AML-193 (cell line): ENCODE measurements at places on chromosomes 6 and 20.

DNA sequence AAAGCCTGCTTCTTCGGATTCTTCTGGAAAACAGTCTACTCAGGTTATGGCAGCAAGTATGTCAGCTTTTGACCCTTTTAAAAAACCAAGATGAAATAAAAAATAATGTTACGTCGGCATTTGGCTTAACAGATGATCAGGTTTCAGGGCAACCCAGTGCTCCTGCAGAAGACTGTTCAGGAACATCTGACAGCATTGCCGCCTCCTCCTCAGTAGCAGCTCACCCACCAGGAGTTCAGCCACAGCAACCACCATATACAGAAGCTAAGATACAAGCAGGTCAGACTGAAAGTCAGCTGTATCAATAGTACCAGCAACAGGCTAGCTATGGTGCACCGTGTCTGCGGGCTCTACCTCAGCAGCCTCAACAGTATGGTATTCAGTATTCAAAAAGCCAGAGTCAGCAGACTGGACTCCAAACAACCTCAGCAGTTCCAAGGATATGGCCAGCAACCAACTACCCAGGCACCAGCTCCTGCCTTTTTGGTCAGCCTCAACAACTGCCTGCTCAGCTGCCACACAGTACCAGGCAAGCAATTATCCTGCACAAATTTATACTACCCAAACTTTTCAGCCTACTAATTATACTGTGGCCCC, 51.9 kb downstream of the BTBD9 start:
- no peak for DNase-seq

GRCh38 chr6:83976037-83976755, 57.4 kb upstream of the MRAP2 start:
- no peak for DNase-seq

- DNase-seq = no peak
These were observed 2.3 kb upstream of the LYRM2 start for GRCh38 chr6:89640804-89641203.

GRCh38 chr6:7138046-7138531, 30.3 kb downstream of the RREB1 start:
- no peak for DNase-seq

DNA sequence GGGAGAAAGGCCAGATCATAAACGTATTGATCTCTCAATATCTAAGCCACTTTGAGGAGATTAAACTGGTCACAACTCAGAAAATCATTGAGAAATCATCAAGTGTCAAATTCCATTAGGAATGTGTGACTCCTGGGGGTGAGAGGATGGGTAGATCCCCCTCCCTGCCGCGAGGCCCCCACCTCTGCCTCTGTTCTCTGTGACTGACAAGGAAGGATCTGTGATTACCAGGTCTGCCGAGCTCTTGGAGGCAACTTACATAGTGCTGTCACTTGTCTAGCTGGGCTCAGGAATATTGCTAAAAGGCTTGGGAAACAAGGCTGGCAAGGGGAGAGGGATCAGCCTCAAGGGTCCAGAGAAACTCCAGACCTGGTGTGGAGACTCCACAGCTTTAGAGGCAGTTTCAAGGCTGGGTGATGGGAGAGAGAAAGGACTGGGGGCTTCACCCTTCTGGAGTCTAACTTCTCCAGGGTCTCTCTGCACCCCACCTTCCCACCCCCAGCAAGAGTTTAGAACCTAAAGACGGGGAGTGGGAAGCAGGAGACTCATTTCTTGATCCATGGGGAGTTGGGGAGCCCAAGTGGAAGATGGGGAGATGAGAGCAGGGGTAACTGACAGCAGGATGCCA, 11.6 kb upstream of the ARMC12 start:
- no peak for DNase-seq

DNA sequence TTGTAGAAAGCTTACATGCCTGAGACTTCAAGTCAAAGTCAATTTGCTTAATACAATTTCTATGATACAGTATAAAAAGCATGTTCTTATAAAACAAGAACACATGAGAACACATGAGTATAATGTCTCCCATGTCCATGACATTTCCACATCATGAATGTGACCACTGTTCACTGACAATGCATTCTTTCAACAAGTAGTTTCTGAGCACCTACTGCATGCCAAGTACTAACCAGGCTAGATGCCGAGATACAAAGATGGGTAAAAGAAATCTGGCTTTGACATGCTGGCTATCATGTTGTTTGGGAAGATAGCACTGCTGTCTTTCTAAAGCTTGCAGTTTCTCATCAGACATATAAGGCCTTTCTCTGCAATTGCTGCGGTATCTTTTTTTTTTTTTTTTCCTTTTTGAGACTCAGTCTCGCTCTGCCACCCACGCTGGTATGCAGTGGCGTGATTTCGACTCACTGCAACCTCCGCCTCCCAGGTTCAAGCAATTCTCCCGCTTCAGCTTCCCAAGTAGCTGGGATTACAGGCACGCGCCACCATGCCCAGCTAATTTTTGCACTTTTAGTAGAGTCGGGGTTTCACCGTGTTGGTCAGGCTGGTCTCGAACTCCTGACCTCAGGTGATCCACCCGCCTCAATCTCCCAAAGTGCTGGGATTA, 123.6 kb upstream of the DST start:
- no peak for DNase-seq

DNA sequence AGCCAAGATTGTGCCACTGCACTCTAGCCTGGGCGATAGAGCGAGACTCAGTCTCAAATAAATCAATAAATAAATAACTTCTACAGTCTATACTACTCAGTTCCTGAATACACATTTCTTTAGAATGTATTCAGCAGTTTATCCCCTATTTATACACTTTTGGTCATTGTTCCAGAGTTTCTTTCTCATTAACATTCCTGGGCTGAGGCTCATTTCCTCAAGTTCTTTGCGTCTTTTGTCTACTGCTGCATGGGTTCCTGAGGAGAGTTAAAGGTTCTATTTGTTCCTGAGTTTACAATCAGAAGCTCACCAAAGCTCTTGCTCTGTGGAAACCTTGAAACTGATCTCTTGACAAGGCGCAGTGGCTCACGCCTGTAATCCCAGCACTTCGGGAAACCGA, 37.7 kb upstream of the SASH1 start:
- DNase-seq = no peak

DNA sequence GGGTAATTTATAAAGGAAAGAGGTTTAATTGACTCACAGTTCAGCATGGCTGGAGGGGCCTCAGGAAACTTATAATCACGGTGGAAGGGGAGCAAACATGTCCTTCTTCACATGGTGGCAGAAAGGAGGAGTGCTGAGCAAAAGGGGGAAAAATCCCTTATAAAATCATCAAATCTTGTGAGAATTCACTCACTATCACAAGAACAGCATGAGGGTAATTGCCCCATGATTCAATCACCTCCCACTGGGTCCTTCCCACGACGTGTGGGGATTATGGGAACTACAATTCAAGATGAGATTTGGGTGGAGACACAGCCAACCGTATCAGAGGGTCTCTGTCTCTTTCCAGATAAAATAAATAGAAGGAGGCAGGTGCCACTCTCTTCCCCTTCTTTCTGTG, 48.7 kb downstream of the TNFAIP3 start:
- no peak for DNase-seq

- DNase-seq = no peak
These were observed 30.0 kb downstream of the GJA10 start for GRCh38 chr6:89924231-89924630.

- no peak for DNase-seq
These were observed 188.4 kb downstream of the TRDN start for GRCh38 chr6:123448306-123448884.

DNA sequence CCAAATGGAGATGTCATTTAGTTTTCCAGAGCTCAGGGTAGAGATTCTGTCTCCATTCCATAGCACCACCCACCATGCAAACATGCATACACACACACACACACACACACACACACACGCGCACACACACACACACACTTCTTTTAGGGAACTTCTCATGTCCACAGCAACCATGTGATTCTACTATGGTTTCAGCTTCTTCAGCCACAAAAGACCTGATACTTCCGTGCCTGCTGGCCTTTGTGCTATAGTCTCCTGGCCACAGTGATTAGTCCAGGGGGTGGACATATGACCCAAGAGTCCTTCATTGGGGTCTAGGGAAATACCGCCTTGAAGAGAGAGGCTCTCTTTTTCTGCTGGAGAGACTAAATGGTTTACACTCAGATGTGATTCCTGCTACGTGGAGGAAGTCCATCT, 53.5 kb downstream of the CARMIL1 start:
- DNase-seq = no peak

GRCh38 chr6:97394160-97394748, 111.2 kb upstream of the MMS22L start:
- DNase-seq = peak; percentile 81

DNA sequence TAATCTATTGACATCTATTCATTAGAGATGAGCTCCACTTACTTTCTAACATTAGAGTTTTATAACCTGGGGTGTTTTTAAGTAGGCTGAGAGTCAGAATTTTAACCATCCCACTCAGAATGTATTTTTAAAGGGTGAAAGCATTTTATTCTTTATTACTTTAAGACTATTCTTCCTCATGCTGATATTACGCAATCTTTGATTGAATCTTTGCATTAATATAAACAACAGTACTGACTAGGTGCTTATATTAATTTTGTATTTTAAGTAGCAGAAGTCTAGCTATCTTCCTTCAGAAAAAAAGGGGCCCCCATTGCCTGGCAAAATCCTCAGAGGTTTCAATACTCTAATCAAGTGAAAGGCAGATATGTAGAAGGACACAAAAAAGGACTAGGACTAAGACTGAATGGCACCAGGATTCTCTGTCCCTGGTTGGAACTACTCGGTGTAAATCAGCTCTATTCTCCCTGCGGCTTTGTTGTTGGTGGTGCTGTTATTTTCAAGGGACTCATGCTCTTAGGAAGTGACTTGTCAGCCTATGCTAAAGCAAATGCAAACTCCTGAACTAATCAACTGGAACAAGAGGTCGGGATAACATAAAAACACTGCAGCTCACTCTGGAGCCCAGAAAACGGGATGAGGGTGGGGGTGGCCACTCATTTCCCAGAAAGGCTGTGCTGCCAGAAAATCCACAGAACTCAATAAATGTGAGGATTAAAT, 1324.4 kb downstream of the GRIK2 start:
- DNase-seq = no peak

DNA sequence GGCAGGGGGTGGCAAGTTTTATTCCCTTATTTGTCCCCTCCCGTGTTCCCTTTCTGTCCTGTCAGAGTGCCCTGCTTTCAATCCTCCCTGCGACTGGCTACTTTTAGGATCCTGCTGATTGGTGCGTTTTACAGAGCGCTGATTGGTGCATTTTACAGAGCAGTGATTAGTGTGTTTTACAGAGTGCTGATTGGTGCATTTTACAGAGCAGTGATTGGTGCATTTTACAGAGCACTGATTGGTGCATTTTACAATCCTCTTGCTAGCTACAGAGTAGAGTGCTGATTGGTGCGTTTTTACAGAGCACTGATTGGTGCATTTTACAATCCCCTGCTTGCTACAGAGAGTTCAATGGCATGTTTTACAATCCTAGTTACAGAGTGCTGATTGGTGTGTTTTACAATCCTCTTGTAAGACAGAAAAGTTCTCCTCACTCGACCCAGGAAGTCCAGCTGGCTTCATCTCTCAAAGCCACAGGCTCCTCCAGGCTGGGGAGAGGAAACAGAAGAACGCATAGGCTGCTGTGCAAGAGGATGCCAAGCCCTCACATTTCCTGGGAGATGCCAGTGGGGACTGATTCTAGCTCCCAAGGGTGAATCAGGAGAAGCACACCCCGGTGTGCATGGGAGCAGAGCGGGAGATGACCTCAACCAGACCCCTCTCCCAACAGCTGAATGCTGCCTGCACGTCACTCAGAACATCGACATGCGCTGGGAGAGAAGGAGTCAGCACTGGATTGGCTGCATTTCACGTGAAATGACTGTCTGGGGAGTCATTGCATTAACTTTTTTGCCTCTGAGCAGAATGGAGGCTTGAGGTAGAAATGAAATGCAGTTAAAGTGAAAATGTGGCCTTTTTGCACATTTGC, 48.3 kb upstream of the SLC22A23 start:
- DNase-seq = no peak

- DNase-seq = no peak
These were observed 33.6 kb downstream of the KCNB1 start for GRCh38 chr20:49448917-49449316.

DNA sequence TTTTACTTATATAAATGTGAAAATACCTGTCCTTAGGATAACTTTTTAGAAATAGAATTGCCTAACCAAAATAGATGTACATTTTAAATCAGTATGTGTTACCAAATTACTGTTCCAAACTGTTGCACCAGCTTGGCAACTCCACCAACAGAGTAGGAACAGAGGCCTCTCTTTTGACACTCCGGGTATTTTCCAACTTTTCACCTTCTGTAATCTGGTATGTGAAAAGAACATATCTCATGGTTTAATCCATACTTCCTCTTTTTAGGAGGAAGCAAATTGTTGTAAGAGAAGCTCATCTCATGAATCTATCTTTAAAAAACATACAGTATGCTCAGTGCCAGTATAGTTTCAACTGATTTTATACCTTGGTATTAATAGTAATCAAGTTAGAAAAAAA, 24.9 kb downstream of the RNF144B start:
- DNase-seq = peak; percentile 64

GRCh38 chr6:44228836-44229235, 5.4 kb downstream of the SLC29A1 start:
- DNase-seq = no peak

DNA sequence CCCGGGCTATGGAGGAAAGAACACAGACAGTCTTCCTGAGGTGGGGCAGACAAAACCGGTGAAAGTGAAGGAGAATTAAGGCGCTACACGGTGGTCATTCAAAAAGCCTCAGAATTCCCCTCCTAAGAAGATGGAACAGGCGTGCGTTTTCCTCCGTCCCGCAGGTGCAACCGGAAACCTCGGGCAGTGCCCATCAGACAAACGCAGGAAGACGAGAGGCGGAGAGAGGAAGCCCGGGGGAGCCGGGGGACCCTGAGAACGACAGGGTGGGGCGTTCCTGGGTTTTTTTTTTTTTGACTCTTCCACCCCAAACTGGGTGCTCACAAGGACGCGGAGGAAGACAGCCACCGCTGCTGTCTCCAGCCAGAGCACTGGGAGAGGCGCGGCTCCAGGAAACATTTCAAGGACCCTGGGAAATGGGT, 25.4 kb downstream of the TTLL2 start:
- no peak for DNase-seq

GRCh38 chr6:154402081-154402780, 45.6 kb upstream of the IPCEF1 start:
- no peak for DNase-seq

GRCh38 chr20:17936286-17936760, 32.3 kb downstream of the SNX5 start:
- DNase-seq = no peak

- no peak for DNase-seq
These were observed 23.3 kb upstream of the OSTM1 start for GRCh38 chr6:108097882-108098281.

GRCh38 chr6:56758553-56758952, 115.9 kb upstream of the DST start:
- DNase-seq = no peak

- DNase-seq = no peak
These were observed 182.7 kb downstream of the TAF4 start for GRCh38 chr20:61882716-61883615.

DNA sequence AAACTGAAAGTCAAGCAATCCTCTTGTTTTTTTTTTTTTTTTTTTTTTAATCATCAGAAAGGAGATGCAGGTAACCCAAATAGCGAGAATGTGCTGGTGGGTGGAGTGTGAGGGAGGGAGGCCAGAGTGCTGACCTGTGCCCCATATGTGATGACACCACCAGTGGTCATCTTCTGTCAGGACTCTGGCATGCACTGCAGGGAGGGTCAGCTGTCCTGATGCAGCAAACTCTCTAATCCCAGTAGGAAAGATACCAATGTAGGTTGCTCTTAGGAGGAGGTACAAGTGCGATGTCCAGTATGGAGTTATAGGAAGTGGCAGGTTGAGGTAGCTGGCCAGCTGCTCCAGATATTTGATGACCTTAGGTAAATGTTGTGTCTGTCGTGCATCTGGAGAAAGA, 2.8 kb upstream of the CST4 start:
- DNase-seq = no peak
